Aorta (tissue), 5 donors: ENCODE measurements at places on chromosomes 16 and 17. TPM values are rescaled to one million over a fixed set of nuclear protein-coding genes. Genes with fewer than 3 reads are reported as not detected.

- DNase-seq = peak; percentile 55
These were observed 765 bp upstream of the ADORA2B start for GRCh38 chr17:15943971-15944758.

GRCh38 chr16:797120-797420 lies 3.5 kb downstream of the GNG13 start:
- no peak for DNase-seq

DNA sequence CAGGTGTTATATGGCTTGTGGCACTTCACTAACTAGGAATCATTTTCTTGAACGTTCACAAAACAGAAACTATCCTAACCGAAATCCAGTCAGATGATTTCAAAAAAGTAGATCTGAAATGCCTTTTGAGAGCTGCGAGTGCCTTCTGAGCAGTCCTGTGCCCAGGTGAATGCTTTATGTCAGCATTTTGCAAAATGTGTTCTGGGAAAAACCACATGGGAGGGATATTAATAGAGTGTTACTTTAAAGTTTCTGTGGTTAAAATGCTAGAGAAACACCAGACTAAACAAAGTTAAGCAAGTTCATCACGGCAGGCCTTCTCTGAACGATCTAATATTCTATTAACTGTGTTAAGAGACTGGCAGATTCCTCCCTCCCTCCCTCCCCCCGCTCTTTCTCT lies 15.8 kb upstream of the RGS9 start:
- DNase-seq = no peak

GRCh38 chr17:35167666-35168065 lies 20.0 kb downstream of the UNC45B start:
- no peak for DNase-seq

GRCh38 chr17:79979816-79980215 lies 55.9 kb downstream of the TBC1D16 start:
- DNase-seq = no peak

DNA sequence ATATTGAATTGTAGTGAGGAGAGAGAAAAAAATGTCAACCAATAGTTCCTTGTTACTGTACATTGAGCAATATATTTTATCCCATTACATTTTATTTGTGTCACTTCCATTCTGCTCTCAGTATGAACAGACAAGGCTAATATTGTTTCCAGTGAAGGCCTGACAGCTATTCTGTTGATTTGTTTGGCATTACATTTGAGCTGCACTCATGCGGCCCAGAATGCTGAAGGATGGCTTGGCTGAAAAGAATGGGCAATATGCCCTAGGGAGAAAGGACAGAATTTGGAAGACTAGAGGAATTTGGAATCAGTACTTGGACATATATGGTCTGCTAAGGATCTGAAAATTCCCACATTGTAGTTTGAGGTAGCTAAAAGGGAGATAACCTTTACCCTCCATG lies 1294.4 kb downstream of the CDH8 start:
- DNase-seq = no peak

- DNase-seq = no peak
These were observed 26.2 kb downstream of the CCR7 start for GRCh38 chr17:40538936-40539705.

- DNase-seq = peak; percentile 80
These were observed 26.5 kb downstream of the EPN2 start for GRCh38 chr17:19263641-19264051.

GRCh38 chr16:8614435-8615029 lies 7.0 kb upstream of the METTL22 start:
- DNase-seq = no peak

GRCh38 chr16:24070851-24071250 lies 185.3 kb upstream of the CACNG3 start:
- DNase-seq = no peak

- no peak for DNase-seq
These were observed 55.6 kb downstream of the IKZF3 start for GRCh38 chr17:39808409-39808997.

DNA sequence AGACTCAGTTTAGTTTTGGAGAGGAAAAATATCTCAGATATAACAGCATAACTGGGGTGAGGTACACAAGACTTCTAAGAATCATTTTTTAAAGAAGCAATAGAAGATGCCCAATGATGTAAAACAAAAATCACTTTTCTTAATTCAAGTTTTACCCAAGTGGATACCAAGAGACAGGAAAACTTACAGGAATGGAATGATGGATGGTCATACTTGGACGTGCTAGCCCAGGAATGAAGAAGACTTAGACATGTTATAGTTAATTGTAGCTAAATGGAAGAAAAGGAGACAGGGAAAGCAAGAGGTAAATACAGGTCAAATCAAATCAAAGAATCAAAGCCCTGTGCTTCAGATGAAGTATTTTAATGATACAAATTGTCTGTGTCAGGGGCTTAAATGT lies 312.7 kb upstream of the KCNJ16 start:
- no peak for DNase-seq

DNA sequence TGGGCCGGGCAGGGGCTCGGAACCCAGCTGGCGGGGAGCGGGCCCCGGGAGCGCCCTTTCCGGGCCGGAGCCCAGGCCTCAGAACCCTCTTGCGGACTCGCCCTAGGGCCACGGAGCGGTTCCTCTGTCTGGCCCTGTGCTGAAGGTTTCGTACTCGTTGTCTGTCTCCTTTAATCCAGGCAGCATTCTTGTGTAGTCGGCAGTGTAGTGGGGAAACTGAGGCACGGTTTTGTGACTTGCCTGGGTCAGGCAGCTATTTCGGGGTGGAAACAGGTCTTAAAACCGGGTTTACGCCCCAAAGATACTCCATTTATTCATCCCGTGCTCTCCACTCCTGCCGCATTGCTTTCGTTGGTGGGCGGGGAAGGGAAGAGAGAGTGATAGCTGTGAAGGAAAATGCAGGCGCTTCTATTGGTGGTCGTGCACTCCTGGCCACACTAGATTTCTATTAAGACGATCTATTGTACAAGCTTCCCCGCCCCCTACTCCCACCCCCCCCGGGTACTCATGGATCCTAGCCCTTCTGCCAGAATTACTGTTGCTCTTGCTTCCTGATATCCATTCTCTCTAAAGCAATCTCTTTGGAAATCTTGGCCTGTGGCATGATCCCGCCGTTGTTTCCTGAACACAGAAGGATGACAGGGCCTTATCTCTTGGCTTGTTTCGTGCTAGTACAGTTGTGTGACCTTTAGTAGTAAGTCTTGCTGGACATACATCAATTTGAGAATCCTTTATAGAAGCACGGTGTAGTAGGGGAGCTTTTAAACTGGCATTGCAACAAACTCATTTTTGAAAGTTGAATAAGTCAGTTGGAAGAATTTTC lies 751 bp downstream of the DCAF7 start:
- no peak for DNase-seq

Gene ITGA2B
- polyA plus RNA-seq = 0.38 TPM

Gene CCDC78
- not detected for polyA plus RNA-seq

Gene TNFSF13
- 25.7 TPM for polyA plus RNA-seq

Gene ODAD4
- 3.8 TPM for polyA plus RNA-seq

Gene KRTAP9-2
- not detected for polyA plus RNA-seq

Gene DHRS7C
- not detected for polyA plus RNA-seq

Gene ALDH3A1
- 1.4 TPM for polyA plus RNA-seq
